HCEC 1CT (cell line): ENCODE measurements at places on chromosomes 11 and 22.

DNA sequence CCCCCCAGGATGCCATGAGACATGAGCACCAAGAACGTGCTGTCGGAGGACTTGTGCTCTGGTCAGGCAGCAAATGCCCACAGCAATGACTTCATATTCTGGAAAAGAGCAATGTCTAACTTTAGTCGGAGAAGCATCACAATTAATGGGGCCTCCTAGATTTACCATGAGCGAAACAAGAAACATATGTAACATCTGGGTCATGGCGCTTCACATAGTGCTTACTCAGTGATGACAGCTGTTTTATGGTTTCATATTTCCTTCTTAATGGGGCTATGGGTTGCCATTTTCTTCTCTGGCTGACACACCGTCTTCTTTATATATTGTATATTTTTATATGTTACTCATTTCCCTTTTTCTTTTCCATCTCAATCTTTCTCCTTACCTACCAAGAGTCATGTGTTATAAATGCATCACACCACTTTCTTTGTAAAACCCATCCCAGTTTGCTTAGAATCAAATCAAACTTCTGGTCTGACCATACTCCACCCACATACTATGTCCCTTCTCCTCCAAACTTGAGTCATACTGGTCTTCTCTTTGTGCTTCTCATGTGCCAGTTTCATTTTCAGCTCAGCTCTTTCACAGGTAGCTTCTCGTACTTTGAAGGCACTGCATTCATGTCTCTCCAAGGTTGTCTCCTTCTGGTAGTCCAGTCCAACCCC lies 9.4 kb upstream of the CASP12 start:
- peak; percentile 67 for DNase-seq

DNA sequence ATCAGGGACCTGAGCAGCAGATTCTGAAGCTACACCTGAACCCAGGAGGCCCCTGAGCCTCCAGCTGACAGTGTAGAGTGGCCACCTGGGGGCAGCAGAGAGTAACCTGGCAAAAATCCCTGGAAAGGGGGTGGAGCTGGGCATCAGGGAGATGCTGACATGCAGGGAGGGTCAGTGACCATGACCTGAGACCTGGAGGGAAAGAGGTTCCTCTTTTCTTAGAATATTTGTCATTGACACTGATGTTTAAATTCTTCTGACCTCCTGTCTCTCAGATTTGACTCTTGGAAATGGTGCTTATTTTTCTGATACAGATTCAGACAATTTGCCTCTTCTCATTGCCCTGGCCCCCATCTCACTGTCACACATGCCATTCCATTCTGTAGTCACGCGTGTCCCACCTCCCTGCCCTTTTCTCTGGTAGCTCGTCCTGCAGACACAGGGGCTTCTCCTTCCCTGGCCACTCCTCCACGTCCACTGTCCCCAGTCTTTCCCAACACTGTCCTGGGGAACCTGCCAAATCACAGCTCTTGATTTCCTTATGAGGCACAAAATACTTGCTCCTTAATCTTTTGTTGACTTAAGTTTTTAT lies 117.2 kb upstream of the IGLL5 start:
- peak; percentile 17 for DNase-seq

DNA sequence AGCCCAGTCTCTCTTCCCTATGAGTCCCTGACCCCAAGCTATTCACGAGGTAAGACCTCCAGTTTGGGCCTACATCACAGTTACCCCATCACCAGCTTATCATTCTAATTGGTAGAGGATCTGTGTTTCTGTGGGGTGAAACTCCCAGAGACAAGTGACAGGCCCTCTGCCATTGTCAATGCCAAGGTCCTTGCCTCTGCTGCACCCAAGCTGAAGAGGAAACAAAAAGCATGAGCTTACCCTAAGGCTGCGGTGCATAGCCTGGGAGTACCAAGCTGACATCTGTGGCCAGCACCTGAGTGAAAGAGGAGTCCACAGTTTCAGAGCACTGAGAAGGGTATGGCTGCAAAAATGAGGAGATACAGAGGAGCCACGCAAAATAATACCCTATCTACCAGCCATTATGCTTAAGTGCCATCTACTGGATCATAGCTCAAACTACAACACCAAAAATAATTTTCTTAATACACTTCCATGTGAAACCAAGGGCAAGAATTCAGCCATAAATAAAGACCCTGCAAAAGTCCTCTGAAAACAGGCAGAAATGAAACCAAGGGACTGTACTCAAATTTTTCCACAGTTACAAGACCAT lies 62.3 kb upstream of the ANO5 start:
- DNase-seq: no peak

DNA sequence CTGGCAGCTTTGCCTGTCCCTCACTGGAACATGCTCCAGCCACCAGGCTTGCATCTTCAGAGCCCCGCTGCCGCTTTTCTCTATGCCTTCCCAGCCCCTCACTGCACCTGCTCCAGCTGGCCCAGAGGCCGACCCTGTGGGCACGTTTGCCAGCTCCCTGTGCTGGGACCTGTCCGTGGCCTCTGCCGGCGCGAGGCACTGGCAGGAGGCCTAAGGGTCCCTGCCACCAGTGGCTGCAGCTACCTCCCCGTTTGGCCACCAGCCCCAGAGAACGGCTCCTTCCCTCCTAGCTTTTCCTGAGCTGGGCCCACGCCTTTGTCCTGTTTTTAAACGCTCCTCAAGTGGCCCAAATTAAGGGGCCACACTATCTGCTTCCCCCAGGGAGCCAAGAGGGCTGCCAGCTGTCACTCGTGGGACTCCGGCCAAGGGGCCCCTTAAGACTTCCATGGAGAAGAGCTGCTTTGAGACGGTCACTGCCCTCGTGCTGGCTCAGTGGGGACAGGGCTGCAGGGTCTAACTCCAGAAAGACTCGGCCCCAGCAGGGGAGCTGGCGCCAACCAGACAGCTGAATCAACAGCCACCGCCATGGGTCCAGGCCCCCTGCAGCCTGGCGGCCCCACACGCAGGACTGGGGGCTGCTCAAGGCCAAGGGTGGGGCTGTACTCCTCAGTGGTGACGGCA lies 24.6 kb upstream of the WNT7B start:
- no peak for DNase-seq

DNA sequence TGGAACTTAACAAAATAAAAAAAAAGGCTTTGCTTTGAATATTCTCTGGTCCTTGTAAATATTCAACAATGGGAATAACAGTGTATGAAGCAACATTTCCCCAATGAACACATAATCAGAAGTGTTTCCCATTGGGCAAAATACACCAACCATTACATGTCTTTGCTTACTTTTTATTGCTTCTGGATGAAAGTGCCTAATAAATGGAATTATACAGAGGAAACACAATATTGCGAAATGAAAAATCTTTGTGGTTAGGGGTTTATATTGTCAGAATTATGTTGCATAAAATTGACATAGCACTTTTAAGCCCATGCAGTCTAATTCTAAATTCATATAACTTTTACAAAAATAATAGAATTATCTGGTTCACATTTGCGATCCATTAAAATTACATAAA lies 386.4 kb downstream of the DCDC1 start:
- no peak for DNase-seq

DNA sequence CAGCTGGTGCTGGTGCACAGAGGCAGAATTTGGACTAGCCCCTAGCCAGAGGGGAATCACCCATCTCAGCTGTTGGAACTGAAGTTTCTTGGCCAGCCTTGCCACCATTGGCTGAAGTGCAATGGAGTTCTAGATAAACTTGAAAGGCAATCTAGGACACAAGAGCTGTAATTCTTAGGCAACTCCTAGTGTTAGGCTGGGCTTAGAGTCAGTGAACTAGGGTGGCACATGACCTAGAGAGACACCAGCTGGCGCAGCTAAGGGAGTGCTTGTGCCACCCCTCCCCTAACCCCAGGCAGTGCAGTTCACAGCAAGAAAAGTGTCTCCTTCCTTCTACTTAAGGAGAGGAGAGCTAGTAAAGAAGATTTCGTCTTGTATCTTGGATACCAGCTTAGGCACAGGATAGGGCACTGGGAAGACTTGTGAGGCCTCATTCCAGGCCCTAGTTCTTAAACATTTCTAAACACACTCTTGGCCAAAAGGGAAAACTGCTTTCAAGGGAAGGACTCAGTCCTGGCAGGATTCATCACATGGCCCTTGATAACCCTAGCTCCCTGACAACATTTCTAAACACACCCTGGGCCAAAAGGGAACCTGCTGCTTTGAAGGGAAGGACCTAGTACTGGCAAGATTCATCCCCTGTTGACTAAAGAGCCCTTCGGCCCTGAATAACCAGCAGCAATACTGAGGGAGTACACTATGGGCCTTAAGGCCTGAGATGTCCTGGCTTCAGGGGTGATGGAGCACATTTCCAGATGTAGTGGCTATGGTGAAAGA lies 53.4 kb downstream of the XRRA1 start:
- no peak for DNase-seq

GRCh38 chr11:61569701-61570100 lies 11.2 kb downstream of the SYT7 start:
- DNase-seq: no peak

- no peak for DNase-seq
These were observed 7.0 kb downstream of the GTF2H1 start for GRCh38 chr11:18329196-18329870.

GRCh38 chr22:37830093-37830842 lies 7.1 kb downstream of the GALR3 start:
- no peak for DNase-seq

DNA sequence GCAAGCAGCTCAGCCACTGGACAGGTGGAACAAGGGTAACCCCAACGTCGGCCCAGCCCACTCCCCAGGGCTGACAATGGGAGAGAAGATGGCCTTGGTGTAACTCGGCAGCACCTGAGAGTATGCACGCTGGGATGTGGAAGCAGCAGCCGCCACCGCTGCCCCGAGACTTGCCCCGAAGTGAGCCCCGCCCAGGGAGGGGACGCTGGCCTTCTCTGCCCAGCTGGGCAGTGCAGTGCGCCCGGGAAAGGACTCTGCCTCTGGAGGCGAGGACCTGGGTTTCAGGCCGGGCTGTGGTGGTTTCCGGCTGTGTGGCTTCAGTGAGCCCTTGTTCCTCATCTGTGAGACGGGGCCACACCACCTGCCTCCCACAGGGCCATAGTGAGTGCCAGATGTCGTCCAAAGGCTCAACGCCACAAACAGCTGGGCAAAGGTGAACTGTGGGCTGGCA lies 8.6 kb upstream of the POLDIP3 start:
- no peak for DNase-seq

DNA sequence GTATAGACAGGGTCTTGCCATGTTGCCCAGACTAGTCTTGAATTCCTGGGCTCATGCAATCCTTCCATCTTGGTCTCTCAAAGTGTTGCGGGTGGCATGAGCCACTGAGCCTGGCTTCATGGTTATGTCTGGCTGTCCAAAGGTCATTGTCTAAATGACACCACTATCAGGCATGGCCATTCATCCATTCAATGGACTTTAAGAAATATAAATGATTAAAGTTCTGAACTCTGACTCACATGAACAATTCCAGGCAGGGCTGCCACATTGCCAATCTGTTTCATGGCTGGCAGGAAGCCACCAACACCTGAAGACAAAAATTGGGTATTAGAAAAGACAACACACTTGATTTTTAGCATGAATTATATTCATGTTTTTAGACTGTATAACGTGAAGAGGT lies 4.1 kb downstream of the RTCB start:
- no peak for DNase-seq

GRCh38 chr22:39738746-39739145 lies 154.8 kb downstream of the ENTHD1 start:
- DNase-seq: peak; percentile 51

- peak; percentile 43 for DNase-seq
These were observed 689 bp downstream of the TAF10 start for GRCh38 chr11:6611092-6611962.

DNA sequence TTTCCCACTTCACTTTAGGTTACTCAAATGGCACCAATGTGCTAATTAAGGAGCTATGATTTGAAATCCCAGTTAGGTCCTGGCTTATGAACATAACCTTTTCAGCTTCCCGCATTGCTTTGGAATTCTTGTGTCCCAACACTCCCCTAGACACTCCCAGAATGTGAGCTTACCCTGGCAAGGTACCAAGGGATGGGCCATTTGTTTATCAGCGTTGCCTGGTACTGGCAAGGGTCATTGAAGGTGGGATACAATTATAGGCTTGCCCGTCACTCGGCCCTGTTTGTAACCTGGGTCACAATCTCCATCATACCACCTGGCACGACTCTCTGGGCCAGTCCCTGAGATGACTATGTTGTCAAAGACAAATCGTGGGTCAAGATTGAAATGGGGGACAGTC lies 5.4 kb downstream of the CSRP3 start:
- no peak for DNase-seq

DNA sequence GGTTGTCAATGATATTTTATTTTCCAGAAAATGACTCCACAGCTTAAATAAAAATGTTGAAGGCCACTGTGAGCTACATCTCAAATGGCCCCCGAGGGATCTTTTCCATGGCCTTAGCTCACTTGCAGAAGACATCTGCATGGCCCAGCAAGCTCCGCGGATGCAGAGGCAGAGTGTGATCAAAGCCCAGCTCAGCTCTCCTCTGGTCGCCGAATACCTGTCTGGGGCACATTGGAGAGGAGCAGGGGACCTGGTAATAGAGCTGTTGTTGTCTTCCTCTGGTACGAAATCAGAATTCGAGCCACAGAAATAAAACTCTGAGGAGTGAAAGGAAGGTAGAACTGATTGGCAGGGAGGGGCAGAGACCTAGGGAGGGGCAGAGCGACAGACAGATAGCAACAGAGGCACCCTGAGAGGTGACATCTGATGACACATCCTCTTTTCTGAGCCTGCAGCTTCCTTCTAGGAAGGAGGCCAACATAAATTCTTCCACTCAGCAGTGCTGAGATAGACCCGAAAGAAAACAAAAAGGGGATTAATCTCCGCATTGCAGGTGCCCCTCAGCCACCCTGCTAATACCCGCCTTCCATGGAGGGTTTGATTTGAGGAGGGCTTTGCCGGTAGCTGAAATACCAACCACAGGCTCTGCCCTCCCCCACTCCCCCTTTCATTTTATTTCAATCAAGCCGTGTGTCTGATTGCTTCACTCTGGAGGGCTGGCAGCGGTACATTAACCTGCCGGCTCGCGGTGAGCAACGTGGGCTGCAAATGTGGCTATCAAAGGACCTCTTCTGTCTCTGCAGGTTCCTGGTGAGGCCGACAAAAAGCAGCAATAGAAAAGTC lies 759.4 kb downstream of the OPCML start:
- DNase-seq: no peak

GRCh38 chr11:28017816-28018215 lies 90.1 kb downstream of the KIF18A start:
- DNase-seq: peak; percentile 75

- peak; percentile 75 for DNase-seq
These were observed 28.6 kb upstream of the OR10G7 start for GRCh38 chr11:124069429-124070401.

DNA sequence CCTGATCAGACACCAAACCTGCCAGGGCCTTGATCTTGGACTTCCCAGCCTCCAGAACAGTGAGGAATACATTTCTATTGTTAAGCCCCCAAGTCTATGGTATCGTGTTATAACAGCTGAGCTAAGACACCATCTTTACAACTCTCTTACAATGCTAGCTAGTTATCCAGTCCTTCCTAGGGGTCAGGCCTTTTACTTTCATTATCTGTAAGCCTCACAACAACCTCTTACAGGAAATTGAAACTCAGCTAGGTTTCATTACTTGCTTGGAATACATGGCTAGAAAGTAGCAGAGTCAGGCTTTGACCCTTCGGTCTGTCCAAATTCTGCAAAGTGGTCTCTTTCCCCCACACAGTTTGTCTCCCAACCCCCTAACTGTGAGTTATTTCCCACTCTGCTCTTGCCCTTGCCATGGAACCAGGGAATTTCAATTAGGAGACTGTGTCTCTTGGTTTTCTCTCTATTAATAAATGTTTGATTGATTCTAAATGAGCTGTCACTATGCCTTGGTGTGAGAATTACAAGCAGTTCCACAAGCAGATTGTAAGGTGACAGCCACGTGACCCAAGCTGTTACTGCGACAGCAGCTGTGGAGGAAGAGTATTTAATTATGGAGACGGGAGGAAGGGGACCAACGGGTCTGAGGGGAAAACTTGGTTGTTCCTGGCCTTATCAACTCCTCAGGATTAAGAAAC lies 38.4 kb upstream of the CLMP start:
- DNase-seq: no peak
